ENCODE measurements at places on chromosomes 13 and 19.

GRCh38 chr13:54965881-54966280, 1937.3 kb downstream of the OLFM4 start:
- no peak for DNase-seq

GRCh38 chr19:54552913-54553310, 20.7 kb upstream of the LILRA2 start:
- no peak for DNase-seq

- no peak for DNase-seq
These were observed 25.3 kb downstream of the PEX11G start for GRCh38 chr19:7463575-7463974.

GRCh38 chr13:100753376-100753775, 78.8 kb upstream of the TMTC4 start:
- DNase-seq: no peak

DNA sequence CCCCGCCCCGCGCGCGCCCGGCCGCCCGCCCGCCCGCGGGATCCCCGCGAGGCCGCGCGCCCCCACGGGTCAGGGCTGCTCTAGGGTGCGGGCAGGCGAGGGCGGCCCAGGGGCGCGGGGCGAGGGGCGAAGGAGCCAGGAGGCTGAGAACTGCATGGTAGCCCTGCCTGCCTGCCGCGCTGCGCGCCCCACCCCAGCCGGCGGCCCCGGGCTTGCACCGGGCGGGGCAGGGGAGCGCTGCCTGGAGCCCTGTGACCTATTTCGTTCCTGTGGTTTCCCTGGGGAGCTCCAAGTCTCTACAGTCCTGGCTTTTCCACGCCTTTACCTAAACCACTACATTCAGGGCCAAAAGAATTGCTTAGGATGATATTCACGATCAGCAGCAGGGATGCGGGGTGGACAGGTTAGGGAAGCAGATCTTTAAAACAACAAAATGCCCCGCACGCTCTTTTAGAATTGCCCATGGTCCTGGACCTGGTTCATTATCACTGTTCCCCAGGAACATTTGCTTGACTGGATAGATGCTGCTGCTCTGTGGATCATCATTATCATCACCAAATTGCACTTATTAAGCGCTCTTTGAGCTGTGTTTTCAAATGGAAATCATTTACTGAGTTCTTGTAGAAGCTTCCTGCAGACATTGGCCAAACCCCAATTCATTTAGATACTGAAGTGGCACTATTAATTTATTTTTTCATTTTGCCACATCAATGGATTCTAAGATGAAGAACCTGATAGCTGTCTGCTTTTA, 421 bp upstream of the GPR12 start:
- no peak for DNase-seq
